ENCODE measurements at places on chromosomes 12 and 14.

DNA sequence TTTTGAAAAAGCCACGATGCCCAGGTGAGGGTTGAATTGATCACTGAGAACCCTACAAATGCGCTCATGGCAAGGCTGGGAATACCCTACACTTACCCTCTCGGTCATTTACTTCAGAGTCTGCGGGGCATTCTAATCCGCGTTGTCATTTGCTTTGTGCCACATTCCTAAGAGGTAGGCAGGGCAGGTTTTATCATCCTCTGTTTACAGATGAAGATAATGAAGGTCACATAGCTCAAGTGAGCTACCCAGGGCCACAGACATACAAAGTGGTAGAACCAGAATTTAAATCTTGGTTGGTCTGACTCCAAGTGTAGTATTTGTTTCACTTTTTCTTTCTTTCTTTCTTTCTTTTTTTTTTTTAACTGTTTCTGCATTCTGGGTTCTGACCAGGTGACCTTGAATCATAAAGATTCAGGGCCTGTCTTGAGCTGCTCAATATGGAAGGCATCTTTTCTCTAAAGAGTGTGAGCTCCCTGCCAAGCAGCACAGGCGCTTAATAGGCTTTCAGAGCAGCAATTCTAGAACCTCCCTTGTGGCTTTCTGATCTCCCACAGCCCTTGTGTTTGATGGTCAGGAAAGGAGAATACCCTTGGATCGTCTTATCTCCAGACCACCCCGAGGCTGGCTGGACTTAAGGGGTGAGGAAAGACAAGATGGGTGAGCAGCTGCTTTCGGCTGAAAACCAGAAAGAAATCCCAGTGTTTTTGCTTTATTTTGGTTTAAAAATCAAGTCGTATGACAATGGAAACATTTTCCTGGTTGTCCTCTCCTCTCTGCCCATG lies 662 bp upstream of the BATF start:
- no peak for DNase-seq

- no peak for DNase-seq
These were observed 46.2 kb downstream of the SLC38A1 start for GRCh38 chr12:46222636-46223035.

DNA sequence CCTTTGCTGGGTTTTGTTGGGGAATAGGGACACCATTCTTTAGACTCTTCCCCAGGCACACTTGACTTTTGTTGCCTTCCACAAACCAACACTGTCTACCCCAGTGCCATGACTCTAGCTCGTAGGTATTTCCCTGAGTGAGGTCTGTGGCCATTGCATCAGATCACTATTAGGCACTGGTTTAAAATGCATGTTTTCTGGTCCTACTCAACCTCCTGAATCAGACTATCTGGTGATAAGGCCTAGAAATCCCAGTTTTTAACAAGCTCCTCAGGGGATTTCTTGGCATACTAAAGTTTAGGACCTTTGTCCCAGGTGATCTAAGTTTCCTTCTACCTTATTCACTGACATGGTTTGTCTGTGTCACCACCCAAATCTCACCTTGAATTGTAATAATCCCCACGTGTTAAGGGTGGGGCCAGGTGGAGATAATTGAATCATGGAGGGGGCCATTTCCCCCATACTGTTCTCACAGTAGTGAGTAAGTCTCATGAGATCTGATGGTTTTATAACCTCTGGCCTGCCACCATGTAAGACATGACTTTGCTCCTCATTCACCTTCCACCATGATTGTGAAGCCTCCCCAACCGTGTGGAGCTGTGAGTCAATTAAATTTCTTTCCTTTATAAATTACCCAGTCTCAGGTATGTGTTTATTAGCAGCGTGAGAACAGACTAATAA lies 87.8 kb upstream of the PSMC1 start:
- no peak for DNase-seq

GRCh38 chr14:20683125-20683890 lies 1.1 kb upstream of the RNASE4 start:
- peak; percentile 79 for DNase-seq

GRCh38 chr12:113471619-113472171 lies at the start of gene LHX5:
Gene LHX5 (minus strand): TSS chr12:113471871. CDS start chr12:113471498, 373 bp downstream.
- DNase-seq: no peak

- DNase-seq: no peak
These were observed 2.1 kb downstream of the IFI27L2 start for GRCh38 chr14:94127330-94127729.

DNA sequence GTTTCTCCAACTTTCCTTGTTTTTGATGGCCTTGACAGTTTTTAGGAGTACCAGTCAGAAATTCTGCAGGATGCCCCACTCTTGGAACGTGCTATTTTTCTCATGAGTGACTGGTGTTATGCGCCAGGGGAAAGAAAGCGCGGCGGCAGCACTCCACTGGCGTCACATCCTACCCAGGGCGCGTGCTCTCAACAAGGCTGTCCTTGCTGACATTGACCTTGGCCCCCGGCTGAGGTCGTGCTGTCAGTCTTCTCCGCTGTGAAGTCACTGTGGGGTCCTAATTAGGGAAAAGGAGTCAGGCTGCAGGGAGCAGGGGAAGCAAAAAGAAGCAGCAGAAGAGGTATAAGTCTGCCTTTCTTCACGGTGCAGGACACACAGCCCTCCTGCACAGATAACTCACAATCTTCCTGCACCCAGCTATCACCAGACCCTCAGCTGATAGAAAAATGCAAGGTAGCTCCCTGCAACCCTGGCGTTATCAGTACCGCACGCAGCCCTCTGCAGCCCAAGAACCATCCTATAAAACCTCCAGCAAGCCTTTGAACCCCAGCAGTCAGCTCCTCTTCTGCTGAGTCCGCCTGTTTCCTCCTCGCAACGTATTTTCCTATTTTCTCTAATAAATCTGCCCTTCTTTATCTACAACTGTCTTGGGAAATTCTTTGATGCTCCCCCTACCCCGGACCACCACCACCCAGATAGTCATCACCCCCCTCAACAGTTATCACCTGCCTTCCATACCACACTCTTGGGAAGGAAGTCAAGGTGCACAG lies 48.0 kb upstream of the C14orf180 start:
- no peak for DNase-seq

- no peak for DNase-seq
These were observed 131.2 kb downstream of the CRADD start for GRCh38 chr12:93808169-93808899.

GRCh38 chr14:99231850-99232713 lies 39.9 kb downstream of the BCL11B start:
- DNase-seq: no peak

GRCh38 chr14:94011795-94012194 lies 14.3 kb upstream of the OTUB2 start:
- DNase-seq: peak; percentile 73

- DNase-seq: no peak
These were observed 1.4 kb downstream of the SNRPF start for GRCh38 chr12:95859947-95860850.

DNA sequence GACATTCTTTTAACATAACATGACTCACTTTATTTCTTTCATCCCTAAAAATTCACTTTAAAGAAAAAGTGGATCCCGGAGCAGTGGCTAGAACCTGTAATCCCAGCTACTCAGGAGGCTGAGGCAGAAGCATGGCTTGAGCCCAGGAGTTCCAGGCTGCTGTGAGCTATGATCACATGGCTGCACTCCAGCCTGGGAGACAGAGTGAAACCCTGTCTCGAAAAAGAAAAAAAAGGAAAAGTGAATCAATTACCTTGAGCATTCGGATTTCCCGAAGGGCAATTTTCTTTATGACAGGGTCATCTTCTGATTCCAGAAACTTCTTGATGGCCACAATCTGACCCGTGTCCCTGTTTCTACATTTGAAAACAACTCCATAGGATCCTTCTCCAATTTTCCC lies 1.2 kb downstream of the CDKL1 start:
- no peak for DNase-seq

GRCh38 chr12:2092354-2092753 lies 39.6 kb downstream of the CACNA1C start:
- no peak for DNase-seq

DNA sequence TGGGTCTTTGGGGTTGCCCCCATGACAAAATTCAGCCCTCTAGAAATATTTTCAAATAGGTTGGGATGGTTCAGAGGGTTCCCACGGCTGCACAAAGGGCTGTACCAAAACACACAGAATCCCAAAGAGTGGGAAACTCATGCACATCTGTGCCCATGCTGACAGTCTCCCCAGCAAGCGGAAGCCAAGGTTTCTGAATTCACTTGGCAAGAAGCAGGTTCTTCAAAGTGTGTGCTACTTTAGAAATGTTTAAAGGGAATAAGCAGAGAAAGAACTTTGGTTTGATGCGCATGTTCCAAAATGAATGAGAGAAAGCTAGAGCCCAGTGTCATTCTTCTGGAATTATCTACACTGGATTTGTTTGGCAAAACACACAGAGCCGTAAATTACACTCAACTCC lies 46.7 kb downstream of the FOXN3 start:
- no peak for DNase-seq

GRCh38 chr14:101965181-101965544 lies 790 bp downstream of the DYNC1H1 start:
- DNase-seq: no peak

GRCh38 chr12:76084863-76085519 lies 506 bp upstream of the NAP1L1 start:
- DNase-seq: no peak

- DNase-seq: no peak
These were observed 183.4 kb upstream of the PPFIA2 start for GRCh38 chr12:81942594-81942993.

DNA sequence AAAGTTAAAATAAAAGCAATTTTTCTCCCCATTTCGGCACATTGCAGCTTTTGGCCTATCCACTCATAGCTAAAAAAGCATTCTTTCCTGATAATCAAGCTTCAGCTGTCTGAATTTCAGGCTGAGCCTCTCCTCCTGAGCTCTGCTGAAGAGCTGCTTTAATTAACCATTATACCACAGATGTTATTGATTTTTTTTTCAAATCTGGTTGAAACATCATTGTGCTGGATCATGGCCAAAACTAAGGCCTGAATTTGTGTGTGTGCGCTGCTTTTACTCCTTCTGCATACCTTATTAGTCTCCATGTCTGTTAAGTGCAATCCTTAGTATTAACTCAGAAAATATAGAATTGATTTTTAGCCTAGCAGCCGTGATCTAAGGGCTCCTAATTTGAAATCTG lies 52.3 kb downstream of the MBIP start:
- no peak for DNase-seq

GRCh38 chr14:34173916-34174315 lies 223.0 kb upstream of the EGLN3 start:
- no peak for DNase-seq

DNA sequence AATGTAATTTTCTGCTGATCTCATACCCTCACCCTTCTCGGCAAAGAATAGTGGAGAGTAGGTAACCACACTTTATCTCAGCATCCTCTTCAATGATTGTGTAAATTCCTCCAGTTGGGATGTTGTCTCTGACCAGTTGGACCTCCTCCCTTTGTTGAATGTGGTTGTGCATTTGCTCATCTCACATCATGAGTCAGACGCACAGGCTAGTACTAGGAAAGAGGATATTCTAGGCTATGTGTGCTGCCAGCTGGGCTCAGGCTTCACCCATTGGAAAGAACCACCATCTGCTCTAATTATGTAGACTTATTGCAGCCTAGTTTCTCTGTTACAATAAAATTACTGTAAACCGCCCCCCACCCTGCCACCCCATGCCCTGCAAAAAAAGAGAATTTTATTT lies 90.3 kb downstream of the LMO3 start:
- DNase-seq: no peak

- peak; percentile 88 for DNase-seq
These were observed 301.1 kb downstream of the DUSP6 start for GRCh38 chr12:89051065-89051677.

- DNase-seq: no peak
These were observed 72.7 kb downstream of the MYRFL start for GRCh38 chr12:69897744-69898143.

DNA sequence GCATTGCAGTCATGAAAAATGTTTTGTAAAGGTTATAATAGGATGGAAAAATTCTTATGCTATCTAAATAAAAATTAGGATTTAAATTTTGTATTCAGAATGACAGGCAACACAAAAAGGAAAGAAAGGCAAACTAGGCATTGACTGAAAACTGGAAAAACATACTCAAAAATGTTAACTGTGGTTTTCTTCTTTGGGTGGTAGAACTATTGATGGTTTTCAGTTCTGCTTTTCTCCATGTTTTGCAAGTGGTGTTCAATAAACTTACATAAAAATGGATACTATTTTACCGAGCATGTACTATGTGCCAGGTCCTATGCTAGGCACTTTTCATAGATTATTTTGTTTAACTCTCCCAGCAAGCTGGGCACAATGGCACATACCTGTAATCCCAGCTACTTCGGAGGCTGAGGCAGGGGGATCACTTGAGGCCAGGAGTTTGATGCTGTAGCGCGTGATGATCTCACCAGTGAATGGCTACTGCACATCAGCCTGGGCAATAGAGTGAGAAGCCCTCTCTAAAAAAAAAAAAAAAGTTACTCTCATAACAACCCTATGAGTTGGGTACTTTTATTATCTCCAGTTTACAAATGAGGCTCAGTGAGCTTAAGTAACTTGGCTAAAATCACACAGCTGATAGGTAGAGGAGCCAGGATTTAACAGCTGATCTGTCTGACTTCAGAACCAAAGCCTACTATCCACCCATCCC lies 26.3 kb upstream of the TCP11L2 start:
- DNase-seq: no peak

GRCh38 chr12:76275511-76276093 lies 72.6 kb downstream of the BBS10 start:
- DNase-seq: no peak

- DNase-seq: no peak
These were observed 19.1 kb downstream of the TMTC2 start for GRCh38 chr12:82705774-82706173.

DNA sequence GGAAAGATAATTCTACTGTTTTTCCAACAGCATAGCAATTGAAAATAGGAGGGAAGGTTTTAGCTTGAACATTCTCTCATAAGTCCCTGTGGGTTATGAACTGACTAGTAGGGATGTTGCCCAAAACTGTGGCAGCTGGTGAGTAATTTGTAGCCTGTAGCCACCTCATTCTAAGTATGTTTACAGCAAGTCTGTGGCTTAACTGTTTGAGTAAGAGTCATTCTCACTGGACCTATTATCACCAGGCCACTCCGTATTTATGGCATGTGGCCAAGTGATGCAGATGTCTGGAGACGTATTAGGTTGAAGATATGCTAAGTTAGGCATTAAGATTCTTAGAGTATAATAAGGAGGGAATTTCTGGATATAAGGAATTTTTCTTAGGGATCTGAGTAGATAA lies 458.3 kb downstream of the ETNK1 start:
- no peak for DNase-seq

GRCh38 chr12:70590051-70590450 lies 47.2 kb downstream of the PTPRB start:
- peak; percentile 63 for DNase-seq

DNA sequence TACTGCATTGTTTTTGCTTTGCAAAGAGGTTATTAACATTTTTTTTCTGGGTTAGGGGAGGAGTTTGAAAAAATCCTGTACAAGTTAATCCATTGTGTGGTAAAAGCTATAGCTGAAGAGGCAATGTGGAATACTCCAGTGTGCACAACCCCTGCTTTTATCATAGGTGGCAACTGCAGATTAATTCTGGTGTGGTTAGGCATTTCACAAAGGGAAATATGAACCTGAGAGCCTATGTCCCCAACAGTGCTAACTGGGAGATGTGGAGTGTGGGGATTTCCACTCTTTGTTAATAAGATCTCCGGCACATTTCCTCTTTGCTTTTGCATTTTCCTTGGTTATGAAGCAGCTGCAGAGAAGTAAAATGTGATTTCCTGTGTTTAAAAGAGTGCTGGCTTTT lies 33.6 kb downstream of the PRORP start:
- DNase-seq: no peak
